IMR-90 (cell line): ENCODE measurements at places on chromosomes 2 and 18. TPM values are rescaled to one million over a fixed set of nuclear protein-coding genes. Genes with fewer than 3 reads are reported as not detected.
A peak's percentile ranks its signal among the peaks of the same experiment; 100 is the strongest.

TMEFF2 gene
- total RNA-seq, result 1.3 and 1.4 TPM in 2 replicates

GATA6 gene
- 2.5 and 3.3 TPM in 2 replicates for total RNA-seq

HOXD12 gene
- not detected in 2 replicates for total RNA-seq

TRIM43 gene
- not detected in 2 replicates for total RNA-seq

MROH2A gene
- not detected in 2 replicates for total RNA-seq

MEP1B gene
- not detected in 2 replicates for total RNA-seq

CKAP2L gene
- total RNA-seq, result 9.9 and 13.3 TPM in 2 replicates

DNA sequence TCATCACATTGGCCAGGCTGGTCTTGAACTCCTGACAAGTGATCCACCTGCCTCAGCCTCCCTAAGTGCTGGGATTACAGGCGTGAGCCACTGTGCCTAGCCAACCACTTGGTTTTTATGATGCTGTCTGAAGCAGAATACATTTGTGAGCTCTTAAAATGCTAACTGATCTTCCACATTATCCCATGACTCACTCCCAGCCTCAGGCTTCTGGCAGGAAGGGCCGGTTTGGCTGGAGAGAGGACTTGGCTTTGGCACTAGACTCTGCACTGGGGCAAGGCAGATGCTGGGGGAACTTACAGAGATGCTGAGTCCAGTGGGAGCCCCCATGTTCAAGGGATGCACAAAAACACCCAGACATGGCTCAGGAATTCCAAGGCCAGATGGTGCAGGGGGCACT is 40.5 kb upstream of the SH3BP4 start:
- no peaks in the 10 kb centered on the region for H3K36me3 ChIP-seq
- peak; percentile 83 for DNase-seq
- H3K27ac ChIP-seq, result no peak overlapping the region
- no peak overlapping the region for H3K4me3 ChIP-seq
- peaks cover 6% of the 10 kb centered on the region; the same call in 1 of the 2 replicates for H3K4me1 ChIP-seq

DNA sequence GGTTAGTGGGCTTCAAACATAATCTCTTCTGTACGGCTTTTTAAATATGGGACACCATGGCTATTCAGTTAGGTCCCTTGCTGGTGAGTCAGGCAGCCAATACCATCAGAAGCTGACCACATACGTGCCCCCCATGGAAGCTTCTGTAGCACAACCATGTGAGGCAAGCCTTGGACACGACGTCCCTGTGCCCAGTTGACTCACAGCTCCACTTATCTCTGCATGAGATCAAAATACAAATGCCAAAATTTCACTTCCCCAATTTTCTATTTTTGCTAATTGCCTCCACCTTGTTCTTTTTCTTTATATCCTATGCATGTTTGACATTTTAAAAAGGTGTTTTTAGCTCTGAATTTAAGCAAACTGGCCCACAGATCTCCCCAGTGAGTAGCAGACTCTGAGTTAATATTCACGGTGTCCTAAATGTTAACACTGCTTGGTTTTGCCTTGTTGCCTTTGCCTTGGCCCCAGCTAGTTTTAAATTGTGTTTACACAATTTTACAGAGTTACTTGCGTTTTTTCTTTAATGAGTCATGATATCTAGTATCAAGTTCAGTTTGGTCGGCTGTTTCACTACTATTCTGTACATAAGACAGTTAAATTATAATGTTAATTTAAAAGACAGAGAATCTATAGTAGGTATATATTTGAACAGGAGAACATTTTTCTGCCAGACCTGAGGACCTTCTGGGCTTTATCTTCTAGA is 77.5 kb downstream of the CDCA7 start:
- no peaks in the 10 kb centered on the region for H3K36me3 ChIP-seq
- H3K27ac ChIP-seq, result peak overlapping the region; percentile 44; the same call in 1 of the 2 replicates
- DNase-seq, result peak; percentile 71
- H3K27me3 ChIP-seq, result peaks cover 12% of the 10 kb centered on the region
- peaks cover 8% of the 10 kb centered on the region for H3K4me1 ChIP-seq

- H3K27me3 ChIP-seq, result no peaks in the 10 kb centered on the region
- no peak for DNase-seq
- H3K4me3 ChIP-seq, result no peak overlapping the region
- peaks cover 38% of the 10 kb centered on the region for H3K36me3 ChIP-seq
- H3K27ac ChIP-seq, result peak overlapping the region; percentile 4; the same call in 1 of the 2 replicates
Observed at GRCh38 chr2:201157694-201158093, 25.2 kb upstream of the CASP10 start.

DNA sequence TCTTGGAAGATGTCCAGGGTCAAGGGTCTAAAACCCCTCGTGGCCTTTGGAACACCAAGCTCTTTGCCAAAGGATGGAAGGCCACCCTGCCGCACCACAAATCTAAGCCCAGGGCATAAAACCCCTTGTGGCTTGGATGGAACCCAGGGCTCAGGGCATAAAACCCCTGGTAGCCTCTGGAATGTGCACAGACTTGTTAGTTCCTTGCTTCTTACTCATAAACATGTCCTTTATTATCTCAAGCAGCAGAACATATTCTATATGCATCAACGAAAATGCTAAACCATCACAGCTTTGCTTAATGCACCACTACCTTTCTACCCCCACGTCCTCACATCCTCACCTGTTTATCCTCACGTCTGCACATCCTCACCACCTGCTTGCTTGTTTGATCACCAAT is 998.0 kb downstream of the DSC3 start:
- H3K27me3 ChIP-seq, result no peaks in the 10 kb centered on the region
- H3K27ac ChIP-seq, result no peak overlapping the region
- H3K4me3 ChIP-seq, result no peak overlapping the region
- H3K4me1 ChIP-seq, result no peaks in the 10 kb centered on the region
- DNase-seq, result no peak
- no peaks in the 10 kb centered on the region for H3K36me3 ChIP-seq

GRCh38 chr2:74007711-74008110 is 23.0 kb downstream of the TET3 start:
- DNase-seq, result no peak
- no peak overlapping the region for H3K27ac ChIP-seq
- no peak overlapping the region for H3K4me3 ChIP-seq
- peaks cover 26% of the 10 kb centered on the region for H3K4me1 ChIP-seq
- H3K36me3 ChIP-seq, result peaks cover 9% of the 10 kb centered on the region

DNA sequence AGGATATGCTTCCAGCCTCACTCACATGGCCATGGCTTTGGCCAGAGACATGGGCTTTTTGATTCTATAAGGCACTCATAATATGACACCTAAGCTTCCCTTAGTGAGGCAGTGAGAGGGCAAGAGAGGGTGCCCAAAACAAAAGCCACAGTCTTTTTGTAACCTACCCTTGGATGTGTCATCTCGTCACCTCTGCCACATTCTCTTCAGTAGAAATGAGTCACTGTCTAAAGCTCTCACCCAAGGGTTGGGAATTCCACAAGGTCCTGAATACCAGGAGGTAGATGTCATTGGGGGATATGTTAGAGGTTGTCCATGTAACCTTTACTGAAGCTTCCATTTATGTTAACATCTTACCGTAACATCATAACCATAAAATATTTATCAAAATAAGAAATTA is 108.4 kb downstream of the ALMS1 start:
- H3K27me3 ChIP-seq, result no peaks in the 10 kb centered on the region
- no peak overlapping the region for H3K27ac ChIP-seq
- no peaks in the 10 kb centered on the region for H3K4me1 ChIP-seq

DNA sequence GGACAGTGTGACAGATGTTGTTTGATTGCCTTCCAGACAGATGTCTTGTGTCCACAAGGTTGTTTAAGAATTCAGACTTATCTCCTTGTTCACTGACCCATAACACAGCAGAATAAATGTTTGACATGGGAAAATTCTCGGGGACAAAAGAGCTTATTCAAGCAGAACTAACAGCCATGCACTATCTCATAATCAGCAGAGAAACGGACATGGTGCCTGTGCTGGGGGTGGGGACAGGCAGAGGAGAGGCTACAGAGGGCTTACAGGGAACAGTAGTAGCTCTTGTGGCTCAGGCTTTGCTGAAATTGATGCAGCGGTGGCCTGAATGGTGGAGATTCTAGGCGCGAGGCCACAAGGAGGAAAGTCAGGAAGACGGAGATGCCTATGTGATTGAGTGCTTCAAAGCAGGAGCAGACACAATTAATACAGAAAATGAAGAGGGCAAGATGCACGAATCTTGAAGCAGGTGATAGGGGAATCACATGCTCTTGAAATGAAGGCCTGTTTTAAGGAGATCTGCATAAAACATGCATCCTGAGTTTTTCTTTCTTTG is 62.0 kb upstream of the CAB39 start:
- H3K27ac ChIP-seq, result no peak overlapping the region
- H3K4me3 ChIP-seq, result no peak overlapping the region
- no peak for DNase-seq
- H3K36me3 ChIP-seq, result no peaks in the 10 kb centered on the region
- H3K4me1 ChIP-seq, result no peaks in the 10 kb centered on the region

GRCh38 chr2:228763379-228763981 is 507.6 kb downstream of the PID1 start:
- H3K36me3 ChIP-seq, result no peaks in the 10 kb centered on the region
- H3K4me1 ChIP-seq, result no peaks in the 10 kb centered on the region
- H3K27ac ChIP-seq, result no peak overlapping the region
- DNase-seq, result no peak
- H3K4me3 ChIP-seq, result no peak overlapping the region

- no peaks in the 10 kb centered on the region for H3K27me3 ChIP-seq
- H3K27ac ChIP-seq, result no peak overlapping the region
- no peaks in the 10 kb centered on the region for H3K4me1 ChIP-seq
- DNase-seq, result no peak
- no peaks in the 10 kb centered on the region for H3K36me3 ChIP-seq
- no peak overlapping the region for H3K4me3 ChIP-seq
Observed at GRCh38 chr2:106858810-106859209, 27.2 kb downstream of the ST6GAL2 start.

DNA sequence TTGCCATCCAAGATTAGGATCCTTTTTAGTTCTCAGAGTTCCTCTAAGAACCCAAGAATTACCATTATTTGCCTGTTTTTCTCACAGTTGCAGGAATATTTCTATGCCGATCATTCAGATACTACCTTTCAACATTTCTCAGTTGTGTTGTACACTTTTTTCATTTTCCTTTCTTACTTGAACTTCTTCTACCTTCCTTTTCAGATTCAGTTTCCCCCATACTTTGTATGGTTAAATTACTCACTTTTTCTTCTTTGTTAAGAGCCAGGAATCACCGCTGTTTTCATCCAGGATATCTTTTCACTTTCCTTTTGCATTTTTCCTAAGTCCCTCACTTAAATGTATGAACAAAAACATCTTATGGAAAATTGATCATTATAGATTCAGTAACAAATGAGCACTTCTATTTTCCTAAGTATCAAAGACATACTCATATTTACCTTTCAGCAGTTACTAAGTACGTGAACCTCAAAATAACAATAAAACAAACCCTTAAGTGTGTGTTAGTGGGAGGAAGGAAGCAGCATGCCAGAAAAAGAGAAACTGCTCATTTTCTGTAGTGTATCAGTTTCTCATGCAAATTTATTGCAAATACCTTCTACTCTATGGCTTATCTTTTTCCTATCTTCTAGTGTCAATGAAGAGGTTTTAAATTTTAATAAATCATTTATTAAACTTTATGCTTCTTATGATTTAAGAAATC is 64.3 kb upstream of the STAT1 start:
- no peak overlapping the region for H3K27ac ChIP-seq
- no peak for DNase-seq
- H3K4me1 ChIP-seq, result no peaks in the 10 kb centered on the region
- H3K27me3 ChIP-seq, result no peaks in the 10 kb centered on the region; the same call in 1 of the 2 replicates
- no peak overlapping the region for H3K4me3 ChIP-seq

DNA sequence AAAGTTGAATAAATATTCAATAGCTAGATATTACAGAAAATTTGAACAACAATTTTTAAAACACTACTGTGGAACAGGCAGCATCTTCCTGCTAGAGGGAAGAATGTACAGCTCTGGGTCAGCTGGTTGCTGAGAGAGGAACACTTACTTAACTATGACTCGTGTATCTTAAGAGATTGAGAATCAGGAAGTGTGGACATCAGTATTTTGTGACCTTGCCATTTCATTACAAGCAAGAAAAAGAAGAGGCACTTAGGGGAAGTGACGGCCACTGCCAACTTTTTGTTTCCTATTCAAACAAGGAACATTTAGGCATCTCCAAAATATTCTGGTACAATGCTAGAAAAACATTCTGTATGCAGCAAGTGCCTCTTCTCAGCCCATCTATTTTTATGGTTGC is 45.9 kb downstream of the ITPRID2 start:
- no peaks in the 10 kb centered on the region for H3K4me1 ChIP-seq
- no peaks in the 10 kb centered on the region for H3K36me3 ChIP-seq
- H3K4me3 ChIP-seq, result no peak overlapping the region
- H3K27ac ChIP-seq, result no peak overlapping the region

DNA sequence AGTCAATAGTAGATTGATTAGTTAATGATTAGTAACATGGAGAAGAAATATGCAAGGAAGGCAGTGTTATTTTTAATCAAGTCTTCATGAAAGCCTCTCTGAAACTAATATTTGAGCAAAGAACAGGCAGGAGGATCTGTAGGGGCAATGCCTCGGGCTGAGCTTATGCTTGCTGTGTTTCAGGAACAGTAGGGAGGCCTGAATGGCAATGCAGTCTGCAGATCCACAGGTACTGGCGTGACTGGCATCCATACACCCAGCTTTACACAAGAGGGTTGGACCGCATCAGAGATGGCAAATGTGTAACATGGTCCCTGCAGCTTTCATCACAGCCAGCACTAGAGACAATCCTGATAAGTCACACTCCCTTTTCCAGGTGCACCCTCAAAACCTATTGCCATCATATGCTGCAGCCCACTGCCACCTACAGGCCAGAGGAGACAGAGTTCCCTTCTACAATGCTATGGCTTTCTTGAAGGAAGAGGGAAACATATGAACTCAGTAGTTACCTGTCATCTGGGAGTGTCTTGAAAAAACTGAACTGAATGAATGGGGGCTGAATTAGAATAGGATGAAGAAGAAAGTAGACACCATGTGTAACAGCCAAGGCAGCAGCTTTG is 582.4 kb upstream of the RAB6C start:
- H3K36me3 ChIP-seq, result no peaks in the 10 kb centered on the region
- H3K27ac ChIP-seq, result no peak overlapping the region
- no peak overlapping the region for H3K4me3 ChIP-seq
- no peaks in the 10 kb centered on the region for H3K27me3 ChIP-seq
- no peak for DNase-seq
- no peaks in the 10 kb centered on the region for H3K4me1 ChIP-seq

DNA sequence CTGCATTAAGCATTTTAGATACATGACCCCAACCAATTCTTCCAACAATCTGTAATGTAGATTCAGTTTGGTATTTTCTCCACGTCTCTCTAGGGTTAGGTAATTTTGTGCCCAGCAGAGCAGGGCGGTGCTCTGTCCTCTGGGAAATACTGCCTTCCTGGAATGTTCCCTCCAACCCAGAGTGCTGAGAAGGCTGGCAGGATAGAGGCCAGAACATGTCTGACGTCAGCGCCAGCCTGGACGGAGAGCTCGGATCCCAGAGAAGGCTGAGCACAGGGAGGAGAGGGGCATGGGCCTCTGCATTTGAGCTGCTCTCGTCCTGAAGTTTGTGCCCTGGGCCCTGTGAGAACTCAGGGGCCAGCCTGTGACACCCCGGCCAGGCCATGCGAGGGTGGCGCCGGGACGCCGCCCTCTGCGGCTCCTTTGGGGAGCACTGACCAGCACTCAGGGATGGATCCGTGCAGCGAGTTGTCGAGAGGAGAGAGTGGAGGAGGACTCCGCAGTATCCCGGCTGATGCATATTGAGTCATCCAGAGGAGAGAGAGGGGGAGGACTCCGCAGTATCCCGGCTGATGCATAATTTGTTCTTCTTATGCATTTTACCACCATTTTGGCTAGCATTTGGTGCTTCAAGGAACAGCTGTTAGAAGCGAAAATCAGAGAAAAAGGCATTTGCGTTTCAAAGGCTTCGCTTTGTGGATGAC is 80.0 kb upstream of the PXDN start:
- no peak for DNase-seq
- H3K4me3 ChIP-seq, result no peak overlapping the region
- no peaks in the 10 kb centered on the region for H3K36me3 ChIP-seq
- no peaks in the 10 kb centered on the region; the same call in 1 of the 2 replicates for H3K4me1 ChIP-seq
- H3K27ac ChIP-seq, result no peak overlapping the region
- peaks cover 15% of the 10 kb centered on the region; the same call in 1 of the 2 replicates for H3K27me3 ChIP-seq
